ENCODE measurements at places on chromosomes 16 and 17.

GRCh38 chr17:63455417-63455816, 9.3 kb upstream of the CYB561 start:
- no peak for DNase-seq

DNA sequence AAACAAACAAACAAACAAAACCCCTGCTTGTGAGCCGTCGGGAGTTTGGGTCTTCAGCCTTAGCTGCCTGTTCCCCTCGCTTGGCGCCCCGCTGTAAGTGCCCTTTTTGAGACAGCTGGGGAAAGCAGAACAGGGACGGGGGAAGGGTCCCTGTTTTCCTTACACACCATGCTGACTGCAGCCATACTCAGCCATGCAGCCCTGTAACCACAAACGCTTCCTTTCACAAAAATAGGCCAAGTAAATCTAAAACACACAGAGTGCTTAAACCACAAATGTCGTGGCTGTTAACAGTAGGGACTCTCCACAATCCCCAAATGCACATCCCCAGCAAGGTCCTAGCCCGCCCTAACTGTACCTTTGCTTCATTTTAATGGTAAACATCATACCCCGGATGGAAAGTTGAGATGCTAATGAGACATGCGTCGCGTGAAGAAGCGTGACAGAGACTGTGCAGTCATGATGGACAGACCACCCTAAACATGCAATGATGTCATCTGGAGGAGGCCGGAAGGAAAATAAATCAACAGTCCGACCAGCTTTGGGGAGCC, 129.9 kb downstream of the MGAT5B start:
- no peak for DNase-seq

- DNase-seq = no peak
These were observed 15.8 kb upstream of the CAVIN1 start for GRCh38 chr17:42438600-42439567.

DNA sequence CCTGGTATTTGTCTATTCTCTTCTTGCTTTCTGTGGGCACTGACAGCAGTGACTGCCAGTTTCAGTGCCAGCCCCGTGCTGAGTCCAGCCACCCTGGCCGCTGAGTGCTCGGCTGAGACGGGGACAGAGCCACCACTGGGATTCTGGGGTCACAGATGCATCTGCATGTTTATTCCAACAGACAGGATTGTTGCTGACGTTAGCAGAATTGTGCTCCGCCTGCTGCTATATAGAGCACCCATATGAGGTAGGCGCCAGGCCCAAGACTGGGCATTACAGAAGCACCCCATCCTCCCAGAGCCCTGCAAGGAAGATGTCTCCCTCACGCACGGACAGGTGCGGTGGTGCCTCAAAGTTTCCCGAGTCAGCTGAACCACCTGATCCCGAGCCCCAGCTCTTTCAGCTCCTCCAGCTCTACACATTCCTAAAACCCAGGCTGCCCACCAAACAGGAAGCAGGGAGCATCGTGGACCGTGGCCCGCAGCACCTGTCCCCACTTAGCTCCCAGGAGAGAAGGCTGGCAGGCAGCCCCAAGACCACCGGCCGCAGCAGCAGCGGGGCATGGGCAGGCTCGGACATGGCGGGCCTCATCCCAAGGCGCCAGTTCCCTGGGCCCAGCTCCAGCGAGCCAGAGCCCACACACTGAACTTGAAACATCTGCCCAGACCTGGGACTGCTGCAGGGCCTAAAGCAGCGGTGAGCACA, 44.9 kb upstream of the RASD1 start:
- no peak for DNase-seq

GRCh38 chr17:1180958-1181752, 1.4 kb upstream of the ABR start:
- peak; percentile 7 for DNase-seq

GRCh38 chr16:8380311-8380710, 210.0 kb downstream of the TMEM114 start:
- DNase-seq = no peak

DNA sequence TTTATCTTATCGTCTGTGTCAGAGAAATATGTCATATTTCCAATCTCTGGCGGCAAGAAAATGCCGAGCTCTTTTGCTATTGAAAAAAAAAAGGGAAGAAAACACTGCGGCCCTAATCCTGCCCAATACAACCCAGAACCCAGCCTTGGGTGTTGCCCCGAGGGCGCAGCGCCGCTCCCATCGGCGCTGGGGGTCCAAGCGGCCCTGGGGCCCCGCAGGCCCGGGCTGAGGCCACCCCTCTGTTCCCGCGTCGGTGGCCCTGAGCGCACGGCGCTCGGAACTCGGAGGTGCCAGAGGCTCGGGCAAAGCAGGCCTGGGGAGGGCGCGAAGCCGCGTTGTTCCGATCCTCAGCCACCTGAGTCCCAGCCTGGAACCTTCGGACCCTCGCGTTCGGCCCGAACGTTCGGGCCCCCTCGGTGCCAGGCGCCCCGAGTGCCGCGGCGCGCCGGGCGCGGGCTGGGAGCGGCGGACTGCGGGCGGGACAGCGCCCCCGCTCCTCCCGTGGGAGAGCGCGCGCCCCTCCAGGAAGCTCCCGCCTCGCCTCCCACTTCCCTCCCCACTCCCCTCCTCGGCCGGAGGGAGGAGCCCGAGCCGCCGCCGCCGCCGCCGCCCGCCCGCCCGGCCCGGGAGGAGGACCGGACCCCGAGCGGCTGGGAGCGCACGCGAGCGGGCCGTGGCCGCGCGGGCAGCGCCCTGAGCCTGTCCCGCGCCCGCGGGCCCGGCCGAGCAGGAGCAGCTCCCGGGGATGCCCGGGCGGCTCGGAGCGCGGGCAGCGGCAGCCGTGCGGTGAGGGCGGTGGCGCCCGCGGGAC, at the start of gene CPNE2:
TSS of gene CPNE2 (plus strand) at position 609 of the 811 bp plus-strand sequence. CDS start 18,160 bp downstream, outside the sequence.
- DNase-seq = no peak

DNA sequence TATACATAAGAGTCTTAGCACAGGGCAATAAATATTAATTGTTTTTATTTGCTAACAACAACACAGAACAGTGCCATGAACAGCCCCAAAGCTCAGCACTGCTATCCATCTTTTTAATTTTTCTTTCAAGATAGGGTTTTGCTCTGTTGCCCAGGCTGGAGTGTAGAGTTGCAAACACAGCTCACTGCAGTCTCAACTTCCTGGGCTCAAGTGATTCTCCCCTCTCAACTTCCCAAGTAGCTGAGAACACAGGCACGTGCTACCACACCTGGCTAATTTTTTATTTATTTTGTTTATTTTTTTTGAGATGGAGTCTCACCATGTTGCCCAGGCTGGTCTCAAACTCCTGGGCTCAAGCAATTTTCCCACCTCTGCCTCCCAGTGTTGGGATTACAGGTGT, 47.6 kb upstream of the AKAP1 start:
- DNase-seq = no peak

GRCh38 chr16:28986492-28986891, 1.6 kb downstream of the LAT start:
- DNase-seq = no peak

- no peak for DNase-seq
These were observed 1.3 kb upstream of the MPG start for GRCh38 chr16:76535-77272.

- no peak for DNase-seq
These were observed 40.8 kb downstream of the NT5M start for GRCh38 chr17:17343896-17344506.

GRCh38 chr17:74368341-74369081, 1.2 kb downstream of the GPR142 start:
- DNase-seq = peak; percentile 35

DNA sequence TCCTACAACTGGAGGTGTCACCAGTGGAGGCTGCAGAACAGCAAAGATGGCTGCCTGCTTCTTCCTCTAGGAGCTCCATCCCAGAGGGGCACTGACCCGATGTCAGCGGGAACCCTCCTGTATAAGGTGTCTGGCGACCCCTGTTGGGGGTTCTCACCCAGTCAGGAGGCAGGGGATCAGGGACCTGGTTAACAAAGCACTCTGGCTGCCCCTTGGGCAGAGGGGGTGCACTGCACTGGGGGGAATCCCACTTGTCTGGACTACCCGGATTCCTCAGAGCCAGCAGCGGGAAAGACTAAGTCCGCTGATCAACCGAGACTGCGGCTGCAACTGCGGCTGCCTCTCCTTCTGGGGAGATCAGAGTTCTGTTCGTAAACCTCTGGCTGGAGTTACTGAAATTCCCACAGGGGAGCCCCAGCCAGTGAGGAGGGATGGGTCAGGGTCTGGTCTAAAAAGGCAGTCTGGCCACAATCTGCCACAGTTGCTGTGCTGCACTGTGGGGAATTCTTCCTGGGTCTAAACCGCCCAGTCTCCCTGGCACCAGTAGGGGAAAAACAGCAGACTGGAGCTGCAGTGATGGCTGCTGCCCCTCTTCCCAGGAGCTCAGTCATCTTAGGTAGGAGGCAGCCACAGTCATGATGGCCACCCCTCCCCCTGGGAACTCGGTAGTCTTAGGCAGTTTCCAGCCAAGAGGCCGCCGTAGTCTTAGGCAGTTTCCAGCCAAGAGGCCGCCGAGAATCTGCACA, 213.4 kb downstream of the CYB561 start:
- DNase-seq = no peak

- DNase-seq = no peak
These were observed 18.6 kb upstream of the CDH3 start for GRCh38 chr16:68626557-68626956.

DNA sequence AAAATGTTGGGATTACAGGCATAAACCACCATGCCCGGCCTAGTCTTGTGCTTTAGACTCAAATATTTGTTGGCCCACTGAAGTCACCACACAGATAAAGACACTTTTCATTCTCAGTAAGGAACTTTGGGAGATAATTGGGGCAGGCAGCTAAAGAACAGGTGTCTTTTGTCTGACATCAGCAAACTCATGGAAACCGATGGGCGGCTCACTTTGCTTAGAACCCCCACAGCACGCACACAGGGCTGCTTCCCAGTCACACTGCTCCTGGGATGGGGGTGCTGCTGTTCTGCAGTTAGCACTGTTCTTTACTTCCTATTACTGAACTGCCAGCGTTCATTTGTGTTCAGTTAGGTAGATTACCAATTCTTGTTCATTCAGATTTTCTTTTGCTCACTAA, 18.0 kb upstream of the BRCA1 start:
- DNase-seq = no peak

DNA sequence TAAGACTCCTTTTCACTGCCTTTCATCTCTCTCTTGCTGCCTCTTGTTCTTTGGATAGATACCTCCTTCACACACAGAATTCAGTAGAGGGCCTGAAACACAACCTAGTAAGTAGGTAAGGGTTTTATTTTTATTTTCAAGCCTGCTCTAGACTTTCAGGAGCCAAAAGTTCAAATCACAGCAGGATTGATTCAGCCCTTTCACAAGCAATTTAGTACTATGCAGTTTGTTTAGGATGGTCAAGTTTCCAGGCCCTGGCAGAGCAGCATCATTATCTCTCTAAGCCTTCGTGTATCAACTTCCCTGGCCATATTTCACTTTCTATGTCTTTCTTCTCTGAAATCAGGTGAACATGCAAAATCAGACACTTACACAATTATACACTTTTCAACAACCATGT, 148.8 kb upstream of the CORO6 start:
- no peak for DNase-seq

DNA sequence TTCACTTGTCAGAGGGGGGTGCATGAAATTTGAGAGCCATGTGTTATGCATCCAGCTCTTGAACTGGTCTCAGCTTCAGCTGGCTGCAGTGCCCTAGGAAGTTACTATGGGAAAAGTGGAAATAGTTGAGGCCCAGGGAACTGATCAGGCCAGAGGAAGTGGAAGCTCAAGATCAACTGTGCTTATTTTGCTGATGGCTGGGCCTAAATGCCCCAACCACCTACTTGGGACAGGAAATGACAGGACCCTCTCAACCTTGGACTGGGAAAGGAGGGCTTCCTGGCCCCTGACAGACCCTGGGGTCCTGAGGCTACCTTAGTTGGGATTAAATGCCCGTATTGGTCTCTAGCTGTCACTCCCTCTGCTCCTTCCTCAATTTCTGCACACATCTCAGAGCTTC, 1.2 kb upstream of the TAOK2 start:
- DNase-seq = no peak

DNA sequence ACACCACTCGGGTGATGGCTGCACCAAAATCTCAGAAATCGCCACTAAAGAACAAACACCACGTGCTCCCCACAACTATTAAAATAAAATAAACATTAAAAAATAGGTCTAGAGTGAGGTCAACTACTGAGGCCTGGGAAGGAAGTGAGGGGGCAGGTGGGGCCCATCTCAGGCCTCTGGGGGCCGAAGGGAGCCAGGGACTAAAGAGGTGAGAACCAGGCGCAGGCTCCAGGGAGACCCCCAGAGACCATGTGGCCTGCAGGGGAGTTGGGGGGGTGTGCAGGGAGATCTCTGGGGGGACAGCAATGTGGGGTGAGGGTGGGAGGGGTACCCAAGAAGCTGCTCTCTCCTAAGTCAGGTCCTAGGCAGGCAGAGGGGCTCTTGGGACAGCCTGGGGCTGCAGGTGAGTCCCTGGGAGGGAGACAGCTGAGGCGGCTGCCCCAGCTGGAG, 111.3 kb upstream of the SMURF2 start:
- DNase-seq = no peak
